ENCODE measurements at places on chromosomes 3 and 15. TPM values are rescaled to one million over a fixed set of nuclear protein-coding genes. Genes with fewer than 3 reads are reported as not detected.

CHDH gene
- total RNA-seq, result 0.41 TPM

CSPG4 gene
- total RNA-seq, result 11.1 TPM

CDHR4 gene
- not detected for total RNA-seq

ADGRG7 gene
- total RNA-seq, result not detected

SLC28A2 gene
- total RNA-seq, result not detected

LRRC34 gene
- total RNA-seq, result 5.4 TPM

DNAJA4 gene
- not detected for total RNA-seq

MYEF2 gene
- total RNA-seq, result not detected

FBXL22 gene
- total RNA-seq, result 0.10 TPM
